Small intestine (tissue), 16 donors: ENCODE measurements at places on chromosomes 1 and 21.

DNA sequence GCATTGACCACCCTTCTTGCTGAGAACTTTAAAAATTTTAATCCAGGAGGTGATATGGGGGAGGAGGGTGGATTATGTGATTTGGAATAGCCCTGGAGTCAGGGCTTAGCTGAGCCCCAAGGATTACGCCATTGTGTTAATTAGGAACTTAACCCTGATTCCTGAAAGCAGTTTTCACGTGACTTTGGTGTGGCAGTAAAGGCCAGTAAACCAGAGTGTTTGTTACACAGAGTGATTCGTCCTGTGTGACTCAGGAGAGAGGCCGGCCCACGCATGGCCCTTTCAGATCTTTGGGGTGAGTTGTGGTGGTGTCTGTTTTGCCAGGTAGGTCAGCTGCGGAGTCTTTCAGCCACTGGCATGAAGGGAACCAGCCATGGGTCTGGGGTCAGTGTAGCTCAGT lies 107.6 kb downstream of the NOS1AP start:
- no peak for DNase-seq

- no peak for DNase-seq
These were observed 17.0 kb downstream of the SLC25A24 start for GRCh38 chr1:108182959-108183700.

DNA sequence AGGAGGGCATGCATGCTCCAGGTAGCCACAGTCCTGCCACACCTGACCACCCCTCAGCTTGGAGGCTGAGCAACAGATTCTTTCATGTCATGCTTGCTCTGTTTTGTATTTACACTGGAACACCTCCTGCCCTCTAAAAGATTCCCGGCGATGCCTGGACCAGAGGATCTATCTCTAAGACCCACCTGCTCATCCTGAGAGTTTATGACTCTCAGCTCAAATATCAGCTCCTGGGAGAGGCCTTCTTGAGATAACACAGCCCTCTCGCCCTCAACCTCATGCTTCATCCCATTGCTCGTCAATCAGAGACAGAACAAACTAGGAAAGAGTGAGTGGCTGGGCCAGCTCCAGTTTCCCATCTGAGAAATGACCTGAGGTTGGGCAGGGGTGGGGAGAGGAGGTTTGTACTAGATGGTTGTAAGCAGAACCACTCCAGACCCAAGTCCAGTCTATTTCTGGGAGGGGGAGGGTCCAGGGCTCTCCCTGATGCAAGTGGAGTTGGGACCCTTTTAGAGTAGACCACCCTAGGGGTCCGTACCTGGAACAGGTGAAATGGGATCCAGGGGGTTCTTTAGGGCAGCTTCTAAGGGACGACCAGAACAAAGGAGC lies 524.5 kb downstream of the MATN1 start:
- DNase-seq = no peak

GRCh38 chr1:27357281-27358037 lies 9.3 kb downstream of the MAP3K6 start:
- DNase-seq = peak; percentile 83

DNA sequence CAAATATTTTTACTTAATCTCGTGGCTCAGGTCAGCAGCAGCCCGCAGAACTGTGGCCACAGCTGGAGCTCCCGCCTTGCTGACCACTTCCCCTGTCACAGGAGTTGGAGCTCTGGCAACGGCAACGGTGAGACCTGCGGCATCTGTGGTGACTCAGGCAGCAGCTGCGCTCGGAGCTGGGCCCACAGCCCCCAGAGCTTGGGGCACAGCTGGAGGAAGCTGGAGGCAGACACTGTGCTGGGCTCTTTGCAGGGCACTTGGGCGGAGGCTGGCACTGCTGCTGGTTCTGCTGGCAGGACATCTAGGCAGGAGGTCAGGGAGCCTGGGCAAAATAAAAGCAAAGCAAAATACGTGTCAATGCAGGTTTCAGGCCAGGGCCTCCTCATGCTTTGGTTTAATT lies at the start of gene LCE3A:
Gene LCE3A (minus strand): TSS at position 301 of the 400 bp plus-strand sequence. CDS start 0 bp downstream, at position 301.
- no peak for DNase-seq

DNA sequence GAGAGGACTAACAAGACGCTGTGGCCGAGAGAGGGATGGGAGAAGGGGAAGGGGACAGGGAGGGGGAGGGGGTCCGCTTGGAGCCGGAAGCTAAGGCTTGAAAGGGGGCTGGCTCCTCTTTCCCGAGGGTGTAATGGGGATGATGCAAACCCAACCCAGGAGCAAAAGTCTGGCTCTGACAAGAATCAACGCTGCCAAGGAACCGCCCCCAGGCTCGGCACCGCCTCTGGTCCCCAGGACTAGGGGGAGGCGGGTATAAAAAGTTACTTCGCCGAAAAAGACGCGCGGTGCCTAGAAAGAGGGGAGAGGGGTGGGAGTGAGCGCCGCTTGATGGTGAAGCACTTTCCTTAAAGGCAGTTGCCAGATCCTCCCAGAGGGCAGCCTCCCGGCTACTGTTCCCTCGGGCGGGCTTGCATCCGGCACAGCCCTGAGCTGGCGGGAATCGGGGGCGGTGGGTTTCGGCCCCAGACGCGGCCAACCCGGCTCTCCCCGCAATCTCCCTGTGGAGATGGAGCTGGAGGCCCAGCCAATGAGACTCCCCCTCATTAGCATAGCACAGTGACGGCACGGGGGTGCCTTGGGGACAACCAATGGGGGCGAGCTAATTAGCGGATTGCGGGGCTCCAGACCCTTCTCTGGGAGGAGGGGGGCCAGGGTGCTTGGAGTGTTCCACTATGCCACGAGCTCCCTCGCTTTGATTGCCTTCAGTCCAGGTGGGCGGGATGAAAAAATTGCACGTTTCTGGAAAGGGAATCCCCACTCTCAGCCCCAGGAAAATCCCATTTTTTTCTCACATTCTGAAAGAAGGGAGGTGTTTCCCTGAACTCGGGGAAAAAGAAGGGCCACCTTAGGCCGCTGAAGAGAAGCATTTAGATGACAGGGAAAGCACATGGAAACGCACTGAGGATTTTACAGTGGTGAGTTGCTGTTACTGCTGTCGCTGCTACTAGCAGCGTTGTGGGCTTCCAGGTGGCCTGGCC lies at the start of gene KCNT2:
Gene KCNT2 (minus strand): TSS at position 51 of the 980 bp plus-strand sequence. CDS start 131 bp downstream, outside the sequence.
- DNase-seq = peak; percentile 14

GRCh38 chr1:74713849-74714248 lies 19.0 kb downstream of the CRYZ start:
- DNase-seq = no peak

DNA sequence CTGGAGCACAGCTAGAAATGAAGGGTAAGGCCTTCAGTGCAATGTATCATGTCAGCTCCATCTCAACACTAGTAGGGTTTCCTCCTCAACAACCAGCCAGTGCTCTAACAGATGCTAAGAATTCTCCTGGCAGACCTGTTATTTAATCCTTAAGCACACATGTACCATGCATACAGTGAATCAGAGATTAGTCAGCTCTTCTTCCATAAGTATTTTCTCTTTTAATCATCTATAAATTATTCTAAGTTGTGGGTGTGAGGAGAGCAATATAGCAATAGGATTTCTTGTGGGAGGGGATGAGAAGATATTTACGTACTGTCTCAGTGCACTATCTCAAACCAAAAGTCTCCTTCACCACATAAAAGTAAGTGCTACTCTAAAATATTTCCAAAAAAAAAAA lies 95.3 kb downstream of the COP1 start:
- DNase-seq = no peak

DNA sequence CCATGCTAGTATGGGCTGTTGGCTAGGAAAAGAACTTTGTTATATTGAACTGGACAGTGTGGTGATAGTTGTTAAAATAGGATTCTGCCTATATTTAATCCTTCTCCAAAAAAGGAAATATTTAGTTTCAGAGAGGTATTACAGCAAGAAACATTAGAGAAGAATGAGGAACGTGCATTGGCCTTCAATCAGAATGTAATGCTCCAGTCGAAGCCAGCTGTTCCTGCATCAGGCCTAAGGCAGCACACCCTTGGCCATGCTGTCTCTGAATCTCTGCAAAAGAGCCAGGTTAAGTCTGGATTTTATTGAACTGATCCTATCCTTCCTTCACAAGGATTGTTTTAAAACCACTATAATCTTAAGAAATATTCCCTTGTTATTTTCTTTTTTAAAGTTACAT lies 35.3 kb upstream of the RALGPS2 start:
- DNase-seq = no peak

- no peak for DNase-seq
These were observed 187.1 kb downstream of the LMO4 start for GRCh38 chr1:87515781-87516180.

GRCh38 chr1:52876843-52877242 lies 34.3 kb downstream of the ZYG11A start:
- no peak for DNase-seq
